Mucosa of descending colon (tissue), 3 donors: ENCODE measurements at places on chromosomes 3 and 15.

DNA sequence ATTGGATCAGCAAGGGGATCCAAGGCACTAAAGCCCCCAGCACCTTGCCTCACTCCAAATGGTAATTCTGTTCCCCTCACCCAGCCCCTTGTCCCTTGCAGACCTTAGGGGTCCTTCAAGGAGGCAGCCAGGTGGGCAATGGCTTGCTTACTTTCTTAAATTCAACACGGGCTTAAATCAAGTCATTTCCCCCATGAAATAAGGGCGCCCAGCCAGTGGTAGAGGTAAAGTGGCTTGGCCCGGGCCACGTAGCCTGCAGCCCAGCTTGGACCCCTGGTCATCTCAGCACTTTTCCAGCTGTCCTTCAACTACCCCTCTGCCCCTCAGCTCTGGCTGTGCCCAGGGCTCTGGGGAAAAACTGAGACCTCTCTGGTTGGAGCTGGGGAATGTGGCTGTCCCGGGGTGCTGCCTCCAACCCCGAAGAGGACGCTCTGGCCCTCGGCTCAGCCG is 1.2 kb downstream of the PSTPIP1 start:
- no peak for DNase-seq

GRCh38 chr3:30297112-30297511 is 309.3 kb upstream of the TGFBR2 start:
- DNase-seq = no peak

GRCh38 chr15:52261498-52262242 is 33.9 kb downstream of the MYO5C start:
- peak; percentile 41 for DNase-seq

GRCh38 chr3:44648564-44649229 is at the start of gene ZNF35:
ZNF35 (plus strand) TSS chr3:44648732; CDS start chr3:44651068, 2,336 bp downstream.
- peak; percentile 81 for DNase-seq

DNA sequence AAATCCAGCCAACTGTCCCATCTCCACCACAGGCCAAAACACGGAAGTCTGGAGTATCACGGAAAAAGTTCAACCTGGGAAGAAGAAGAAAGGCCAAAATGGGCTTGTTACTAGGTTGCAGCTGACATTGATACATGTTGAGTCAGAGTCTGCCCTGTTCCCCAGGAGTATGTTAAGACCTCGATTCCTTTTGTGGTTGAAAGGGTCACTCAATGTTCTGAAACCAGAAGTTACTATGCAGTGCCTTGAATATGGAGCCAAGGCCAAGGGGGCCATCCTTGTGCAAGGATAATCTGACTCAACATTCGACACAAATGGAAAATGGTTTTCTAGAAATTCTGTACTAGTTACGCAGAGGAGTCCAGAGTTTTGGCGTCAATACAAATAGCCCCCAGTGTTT is 104.2 kb downstream of the DGKG start:
- DNase-seq = no peak

DNA sequence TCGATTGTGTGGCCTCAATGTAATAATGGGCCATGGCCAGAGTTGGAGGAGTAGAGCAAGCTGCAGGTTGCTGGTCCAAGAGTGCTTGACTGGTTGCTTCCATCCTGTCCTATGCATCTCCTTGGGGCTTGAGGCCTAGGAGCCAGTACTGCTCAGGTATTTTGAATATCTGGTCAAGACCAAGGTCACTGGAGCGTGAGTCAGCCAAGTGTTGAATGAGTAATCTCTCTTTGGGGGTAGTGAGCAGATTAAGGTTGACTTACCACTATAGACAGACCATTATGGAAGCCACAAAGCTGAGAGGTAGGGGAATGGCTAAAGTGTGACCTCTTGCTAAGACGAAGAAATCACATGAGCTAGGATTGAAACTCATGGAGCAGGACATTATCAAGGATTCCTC is 9.4 kb upstream of the PARP6 start:
- DNase-seq = no peak
